ENCODE measurements at places on chromosomes 3 and 15.
A peak's percentile ranks its signal among the peaks of the same experiment; 100 is the strongest.

DNA sequence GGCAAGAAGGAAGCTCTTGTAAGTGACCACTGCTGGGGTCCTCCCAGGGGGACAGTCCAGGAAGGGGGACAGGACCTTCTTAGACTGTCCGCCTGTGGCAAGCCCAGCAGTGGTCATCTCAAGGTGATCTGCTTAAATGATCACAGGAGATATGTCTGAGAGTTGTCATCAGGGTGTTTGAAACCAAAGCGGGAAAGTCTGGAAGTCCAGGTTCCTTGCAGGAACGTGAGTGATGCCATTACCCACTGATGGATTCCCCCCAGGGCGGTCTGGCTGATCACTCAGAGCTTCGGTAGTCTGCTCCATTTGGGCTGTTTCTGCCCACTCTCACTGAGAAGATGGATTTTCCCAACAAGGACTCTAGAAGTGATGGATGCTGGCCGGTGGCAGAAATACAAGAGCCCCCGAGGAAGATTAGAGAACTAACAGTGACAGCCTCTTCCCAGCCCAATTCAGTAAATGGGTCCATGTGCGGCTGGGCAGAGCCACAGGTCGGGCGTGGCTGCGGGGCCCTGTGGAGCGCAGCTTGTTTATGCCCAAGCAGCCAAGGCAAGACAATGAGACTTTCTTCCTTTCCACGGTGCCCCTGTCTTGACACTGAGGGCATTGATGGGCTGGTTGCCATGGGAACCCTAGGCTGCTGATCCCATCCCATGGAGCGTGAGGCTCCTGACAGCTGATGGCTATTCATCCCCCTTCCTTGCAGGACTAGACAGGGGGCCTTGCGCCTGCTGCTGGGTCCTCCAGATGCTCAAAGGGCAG lies 9.5 kb downstream of the PCSK6 start:
- DNase-seq = no peak

GRCh38 chr15:74050127-74050526 lies 32.2 kb downstream of the GOLGA6A start:
- no peak for DNase-seq

DNA sequence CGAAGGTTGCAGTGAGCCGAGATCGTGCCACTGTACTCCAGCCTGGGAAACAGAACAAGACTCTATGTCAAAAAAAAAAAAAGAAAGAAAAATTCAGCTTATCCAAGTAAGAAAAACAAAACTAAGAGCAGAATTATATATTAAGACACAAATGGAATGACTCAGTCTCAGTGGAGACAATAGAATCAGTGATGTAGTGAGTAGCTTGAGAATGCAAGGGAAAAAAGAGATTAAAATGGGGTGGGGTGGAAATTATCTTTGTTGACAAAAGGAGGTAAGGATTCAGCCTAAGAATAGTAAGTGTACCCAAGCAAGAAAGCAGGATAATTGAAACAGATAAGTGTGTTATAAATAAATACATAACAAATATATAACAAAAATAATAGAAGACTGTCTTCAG lies 70.7 kb downstream of the BLM start:
- DNase-seq = no peak

- DNase-seq = no peak
Observed at GRCh38 chr3:50600141-50600753, 11.3 kb downstream of the CISH start.

- DNase-seq = peak; percentile 62
Observed at GRCh38 chr15:100671858-100672543, 69.6 kb downstream of the ASB7 start.

DNA sequence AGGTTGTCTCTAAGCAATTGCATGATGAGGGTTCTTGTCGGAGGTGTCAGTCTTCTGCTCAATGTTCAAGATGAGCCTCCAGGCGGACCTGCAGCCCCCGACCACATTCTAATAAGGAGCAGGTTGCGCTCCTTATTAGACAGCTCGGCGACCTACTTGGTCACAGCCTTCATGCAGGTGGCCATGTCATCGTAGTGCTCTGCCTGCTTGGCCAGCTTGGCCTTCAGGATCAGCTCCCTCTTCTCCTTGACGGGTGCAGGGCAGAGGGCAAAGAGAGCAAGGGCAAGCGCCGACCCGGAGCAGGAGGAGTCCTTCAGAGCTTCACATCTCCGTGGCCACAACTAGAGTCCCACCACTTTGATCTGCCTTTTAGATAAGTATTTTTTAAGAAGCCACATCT lies 113.5 kb downstream of the RASA2 start:
- DNase-seq = no peak

DNA sequence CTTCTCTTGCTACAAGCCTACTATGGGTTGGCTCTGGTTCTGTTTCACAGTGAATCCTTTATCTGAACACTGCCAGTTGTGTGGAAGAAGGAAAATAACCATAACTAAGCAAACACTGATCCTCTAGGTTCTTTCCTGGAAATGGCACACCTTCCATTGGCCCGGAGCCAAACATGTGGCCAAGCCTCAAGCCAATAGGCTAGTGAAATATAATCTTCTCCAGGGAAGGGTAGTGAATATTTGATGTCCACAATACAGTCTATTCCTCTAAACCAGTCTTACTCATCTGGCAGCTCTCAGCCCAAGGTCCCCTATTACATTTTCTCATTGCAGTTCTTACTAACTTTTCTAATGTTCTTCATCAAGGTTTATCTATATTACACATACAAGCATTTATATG lies 921.3 kb downstream of the TUSC7 start:
- no peak for DNase-seq

GRCh38 chr15:94576889-94577533 lies 345.6 kb downstream of the MCTP2 start:
- no peak for DNase-seq

DNA sequence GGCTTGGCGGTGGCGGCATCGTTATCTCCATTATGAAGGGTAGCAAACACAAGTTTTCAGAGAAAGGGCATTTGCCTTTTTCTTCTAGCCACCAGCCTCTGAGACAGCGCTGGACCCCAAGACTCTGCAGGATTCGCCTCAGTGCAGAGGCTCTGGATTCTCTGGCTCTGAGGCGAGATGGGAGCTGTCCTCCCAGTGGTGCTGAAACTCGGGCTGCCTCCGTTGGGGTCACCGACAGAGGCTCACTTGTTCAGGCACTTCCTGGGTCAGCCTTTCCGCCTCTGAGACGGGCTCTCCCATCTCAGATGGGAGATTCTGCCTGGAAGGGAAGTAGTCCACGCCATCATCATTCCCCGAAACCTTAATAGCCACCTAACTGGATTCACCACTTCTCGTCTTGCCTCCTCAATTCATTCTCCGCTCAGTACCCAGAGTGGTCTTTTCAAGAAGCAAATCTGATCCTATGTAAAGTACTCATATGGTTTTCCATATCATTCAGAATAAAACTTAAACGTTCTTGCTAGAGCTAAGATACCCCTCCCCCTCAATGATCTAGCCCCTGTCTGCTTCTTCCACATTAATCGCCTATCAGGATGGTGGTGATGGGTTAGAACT lies 76.9 kb downstream of the RHCG start:
- peak; percentile 18 for DNase-seq

GRCh38 chr3:105527535-105527934 lies 160.8 kb downstream of the ALCAM start:
- DNase-seq = no peak

DNA sequence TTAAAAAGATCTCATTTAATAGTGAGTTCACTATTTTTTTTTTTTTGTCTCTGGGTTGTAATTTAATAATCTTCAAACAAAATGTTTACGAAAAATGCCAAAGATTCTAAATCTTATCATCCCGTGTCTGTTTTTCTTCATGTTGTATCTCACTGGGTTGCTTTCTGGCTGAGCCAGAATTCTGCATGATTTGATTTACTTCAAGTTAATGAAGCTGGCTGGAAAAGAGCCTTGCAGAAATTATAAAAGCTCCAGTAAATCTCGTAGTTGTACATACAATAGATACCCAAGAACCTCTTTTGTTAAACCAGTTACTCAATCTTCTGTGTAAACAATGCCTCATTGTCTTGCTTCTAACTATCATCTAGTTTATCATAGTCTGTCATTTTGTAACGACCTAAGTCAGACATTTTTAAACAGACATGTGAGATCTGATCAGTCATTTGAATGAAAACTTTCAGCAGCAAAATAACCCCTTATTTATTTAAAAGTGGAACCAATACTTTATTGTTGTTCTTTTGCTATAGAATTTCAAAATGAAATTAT lies 249.0 kb downstream of the MCTP2 start:
- DNase-seq = no peak

All from fibroblast of lung (primary cell).